ENCODE measurements at places on chromosomes 5 and 9. TPM values are rescaled to one million over a fixed set of nuclear protein-coding genes. Genes with fewer than 3 reads are reported as not detected.

The YIPF5 gene
- polyA plus RNA-seq, result 58.9 TPM

The PCDHGB7 gene
- polyA plus RNA-seq, result 17.1 TPM

The PKD2L2 gene
- polyA plus RNA-seq, result 0.35 TPM

The PCDHAC2 gene
- polyA plus RNA-seq, result 3.0 TPM

The GNA14 gene
- polyA plus RNA-seq, result 9.4 TPM

The SLC6A18 gene
- polyA plus RNA-seq, result 0.18 TPM

The EQTN gene
- polyA plus RNA-seq, result 0.38 TPM

GRCh38 chr9:38227656-38228055 is 158.6 kb upstream of the SHB start:
- no peak for DNase-seq

GRCh38 chr5:139760066-139761056 is 35.2 kb upstream of the PSD2 start:
- DNase-seq, result no peak

- DNase-seq, result peak; percentile 68
These were observed 4.1 kb downstream of the NFIL3 start for GRCh38 chr9:91419222-91420191.

DNA sequence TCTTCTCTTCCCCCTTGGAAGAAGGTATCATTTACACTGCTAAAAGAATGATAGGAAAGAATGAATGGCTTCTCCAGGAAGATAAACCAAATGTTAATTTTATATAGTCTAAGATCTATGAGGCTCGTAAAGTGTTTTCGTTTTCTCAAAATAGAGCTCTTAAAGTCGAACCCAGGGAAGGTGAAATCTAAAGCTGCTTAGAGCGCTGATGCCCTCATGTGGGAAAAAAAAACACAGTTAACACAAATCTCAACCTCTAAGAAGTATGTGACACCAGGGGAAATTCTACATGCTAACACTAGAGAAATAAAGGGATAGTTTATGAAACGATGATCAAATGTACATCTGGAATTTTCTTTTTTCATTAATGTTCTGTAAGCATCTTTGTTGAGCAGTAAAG is 257.9 kb downstream of the RASEF start:
- DNase-seq, result no peak

- no peak for DNase-seq
These were observed 132.0 kb downstream of the FAM174A start for GRCh38 chr5:100667161-100667630.

GRCh38 chr5:98774192-98775033 is 950 bp downstream of the RGMB start:
- DNase-seq, result peak; percentile 77

- no peak for DNase-seq
These were observed 25.5 kb upstream of the SLC25A51 start for GRCh38 chr9:37929441-37929895.

DNA sequence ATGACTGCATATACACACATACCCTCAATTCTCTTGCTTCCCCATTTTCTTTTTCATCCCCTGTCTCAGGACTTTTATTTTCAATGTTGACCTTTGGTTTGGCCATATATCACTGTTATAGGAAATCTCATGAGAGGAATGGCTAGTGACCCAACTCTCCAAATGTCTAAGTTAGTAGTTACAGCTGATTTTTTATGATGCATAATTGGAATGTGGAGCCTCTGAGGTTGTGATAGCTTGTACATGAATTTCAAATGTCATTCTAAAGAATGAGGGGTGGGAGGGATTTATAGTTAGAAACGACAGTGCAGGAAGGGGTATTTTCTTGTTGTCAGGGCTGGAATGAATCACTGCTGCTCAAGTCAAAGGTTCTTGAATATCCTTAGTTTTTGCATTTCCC is 356.1 kb downstream of the NTRK2 start:
- DNase-seq, result no peak

GRCh38 chr9:127316586-127317323 is 52.2 kb downstream of the GARNL3 start:
- no peak for DNase-seq
